Motor neuron (in vitro differentiated cells): ENCODE measurements at places on chromosomes 5 and 9.

- ATAC-seq = no peak
Observed at GRCh38 chr9:111728143-111728542, 66.6 kb downstream of the SHOC1 start.

DNA sequence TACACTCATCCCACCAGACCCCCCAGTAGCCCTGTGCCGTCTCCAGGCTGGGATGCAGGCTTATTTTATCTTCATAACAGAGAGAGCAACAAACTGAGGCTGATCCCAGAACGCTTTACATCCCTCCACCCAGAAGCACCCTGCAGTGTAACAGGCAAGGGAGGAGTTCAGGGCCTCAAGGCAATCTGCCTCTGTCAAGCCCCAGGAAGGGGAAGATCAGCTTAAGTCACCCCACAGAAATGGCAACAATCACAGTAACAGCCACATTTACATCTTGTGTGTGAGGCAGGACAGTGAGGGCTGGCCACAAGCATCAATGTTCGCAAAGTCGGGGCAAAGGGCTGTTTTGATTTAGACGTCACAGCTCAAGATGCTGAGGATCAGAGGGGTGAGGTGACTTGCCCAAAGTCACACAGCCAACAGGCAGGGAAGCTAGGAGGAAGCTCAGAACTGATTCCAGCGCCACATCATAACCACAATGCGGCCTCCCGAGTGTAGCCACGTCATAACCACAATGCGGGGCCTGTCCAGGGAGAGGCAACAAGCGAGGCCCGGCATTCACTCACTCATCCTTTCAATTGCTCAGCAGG lies 14.4 kb downstream of the STK10 start:
- ATAC-seq = no peak

DNA sequence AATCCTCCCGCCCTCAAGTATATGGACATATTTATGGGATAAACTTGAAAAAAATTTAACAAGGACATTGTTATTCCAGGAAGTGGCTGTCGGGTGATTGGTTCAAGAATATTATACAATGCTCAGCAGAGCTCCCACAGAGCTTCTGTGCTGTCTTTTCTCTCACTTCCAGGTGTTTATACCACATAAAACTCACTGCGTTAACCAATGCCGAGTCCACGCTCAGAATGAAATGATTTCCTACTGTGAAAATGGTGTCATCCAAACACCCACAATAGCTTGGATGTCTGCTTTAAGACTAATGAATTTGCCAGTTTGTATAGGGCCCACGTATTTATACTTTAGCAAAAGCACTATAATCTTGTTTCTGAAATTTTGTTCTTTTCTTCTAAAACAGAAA lies 368.2 kb downstream of the NDUFS4 start:
- ATAC-seq = no peak

DNA sequence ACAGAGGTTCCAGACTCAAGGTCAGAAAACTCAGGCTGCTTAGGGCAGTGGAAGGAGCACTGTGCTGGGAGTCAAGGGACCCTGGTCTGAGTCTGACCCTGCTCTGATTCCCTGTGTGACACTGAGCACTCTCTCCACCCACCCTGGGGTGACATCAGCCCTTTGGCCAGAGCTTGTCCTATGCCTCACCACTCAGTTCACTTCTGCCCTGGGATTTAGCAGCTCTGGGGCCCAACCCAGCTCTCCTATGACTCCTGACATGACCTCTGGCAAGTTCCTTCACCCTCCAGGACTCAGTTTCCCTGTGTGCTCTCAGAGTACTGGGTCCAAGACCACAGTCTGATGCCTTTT lies 63.9 kb downstream of the FAM114A2 start:
- ATAC-seq = peak; percentile 4

DNA sequence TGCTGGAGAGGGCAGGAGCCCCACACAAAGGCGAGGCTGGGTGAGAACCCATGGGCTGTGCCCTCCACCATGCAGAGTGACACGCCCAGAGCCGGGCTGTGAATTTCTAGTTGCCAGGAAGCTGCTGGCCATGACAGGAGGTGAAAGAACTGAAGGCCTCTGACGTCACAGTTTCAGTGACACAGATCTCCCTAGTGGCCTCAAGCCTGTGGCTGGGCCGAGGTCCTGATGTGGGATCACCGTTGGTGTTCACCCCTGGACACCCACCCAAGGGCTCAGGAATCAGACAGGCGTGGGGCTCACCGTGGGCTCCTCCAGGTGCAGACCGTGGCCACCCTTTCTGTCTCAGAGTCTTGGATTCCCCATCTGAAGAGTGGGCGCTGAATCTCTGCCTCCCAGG lies 39.9 kb downstream of the MSX2 start:
- no peak for ATAC-seq

DNA sequence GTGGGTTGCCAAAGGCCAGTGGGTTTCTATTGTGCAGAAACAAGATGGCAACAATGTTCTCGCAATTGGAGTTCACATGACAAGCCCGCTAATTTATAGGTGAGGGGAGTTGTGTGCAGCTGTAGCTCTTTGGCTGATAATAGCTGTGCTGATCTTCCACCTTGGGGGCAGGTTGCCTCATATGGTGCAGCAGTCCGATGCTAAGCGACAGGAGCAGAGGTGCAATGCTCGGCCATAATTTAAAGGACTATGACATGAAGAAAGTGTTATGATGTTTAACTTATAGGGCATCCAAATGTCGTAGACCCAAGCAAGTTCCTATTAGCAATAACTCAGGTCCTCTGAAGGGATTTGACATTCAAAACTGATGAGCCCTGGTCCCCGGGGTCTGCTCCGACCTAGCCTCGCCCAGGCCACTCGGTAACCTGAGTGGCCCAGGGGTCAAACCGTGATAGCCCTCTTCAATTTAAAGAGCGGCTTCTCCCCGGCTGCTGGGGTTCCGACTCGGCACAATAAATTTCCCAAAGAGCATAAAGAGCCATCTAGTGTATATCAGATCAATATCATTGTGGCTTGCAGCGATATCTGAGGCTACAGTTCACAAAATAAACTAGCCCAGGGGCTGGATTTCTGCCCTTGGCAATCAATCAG lies 724.0 kb downstream of the IRX1 start:
- ATAC-seq = no peak

- no peak for ATAC-seq
Observed at GRCh38 chr9:134361843-134362414, 35.7 kb downstream of the RXRA start.

DNA sequence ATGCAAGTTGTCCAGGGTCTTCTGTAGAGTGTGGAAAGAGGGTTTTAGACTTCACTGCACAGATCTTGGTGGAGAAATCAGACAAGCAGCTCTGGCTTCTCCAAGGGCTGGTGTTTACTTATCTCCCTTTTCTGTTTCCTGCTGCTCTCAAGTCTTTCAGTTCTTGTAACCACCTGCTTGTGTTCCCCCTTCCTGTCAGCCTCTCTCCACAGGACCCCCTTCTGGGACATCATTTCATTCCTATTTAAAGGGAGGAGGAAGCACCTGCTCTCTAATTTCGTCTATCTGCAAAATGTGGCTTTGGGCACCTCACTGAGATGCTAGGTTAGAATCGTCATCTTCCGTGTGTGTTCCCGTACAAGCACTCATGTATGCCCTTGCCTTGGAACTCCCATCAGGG lies 636.2 kb downstream of the MTRR start:
- no peak for ATAC-seq

GRCh38 chr9:6495466-6495865 lies 82.5 kb downstream of the UHRF2 start:
- no peak for ATAC-seq

- ATAC-seq = no peak
Observed at GRCh38 chr9:134318941-134319305, 7.3 kb upstream of the RXRA start.

- peak; percentile 23 for ATAC-seq
Observed at GRCh38 chr5:36436306-36436705, 134.6 kb upstream of the RANBP3L start.

GRCh38 chr9:98022447-98022846 lies 34.1 kb upstream of the NANS start:
- no peak for ATAC-seq

DNA sequence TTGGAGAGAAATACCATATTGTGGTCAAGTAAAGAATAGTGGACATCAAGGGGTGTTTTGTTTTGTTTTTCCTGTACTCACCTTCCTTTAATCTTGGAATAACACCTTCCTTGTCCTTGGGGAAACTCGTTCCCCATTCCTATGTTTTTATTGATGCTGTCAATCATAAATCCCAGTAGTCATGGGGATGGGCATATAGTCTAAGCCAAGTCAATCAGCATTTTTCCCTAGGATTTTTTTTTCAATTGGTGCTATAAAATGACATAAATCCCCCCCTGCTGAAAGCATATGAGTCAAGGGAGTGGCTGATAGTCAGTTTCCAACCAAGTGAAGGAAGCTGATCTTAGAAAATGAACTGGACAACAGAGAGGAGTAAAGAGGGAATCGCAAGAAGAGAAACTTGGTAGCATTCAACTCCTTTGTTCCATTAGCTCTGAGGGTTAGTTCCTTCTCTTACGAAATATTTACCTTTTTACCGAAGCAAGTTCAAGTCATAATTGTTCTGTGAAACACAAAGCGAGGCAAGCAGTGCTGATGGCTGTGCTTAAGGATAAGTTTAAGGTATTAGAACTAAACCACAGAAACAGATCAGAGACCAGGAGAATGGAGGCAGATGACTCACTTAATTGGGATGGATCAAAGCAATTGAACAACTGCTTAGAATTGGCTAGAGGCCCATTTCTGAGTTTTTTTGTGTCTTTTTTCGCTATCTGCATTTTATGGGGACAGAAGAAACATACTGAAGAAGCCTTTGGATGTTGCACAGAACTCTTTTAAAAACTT lies 218.6 kb downstream of the SEMA6A start:
- no peak for ATAC-seq

DNA sequence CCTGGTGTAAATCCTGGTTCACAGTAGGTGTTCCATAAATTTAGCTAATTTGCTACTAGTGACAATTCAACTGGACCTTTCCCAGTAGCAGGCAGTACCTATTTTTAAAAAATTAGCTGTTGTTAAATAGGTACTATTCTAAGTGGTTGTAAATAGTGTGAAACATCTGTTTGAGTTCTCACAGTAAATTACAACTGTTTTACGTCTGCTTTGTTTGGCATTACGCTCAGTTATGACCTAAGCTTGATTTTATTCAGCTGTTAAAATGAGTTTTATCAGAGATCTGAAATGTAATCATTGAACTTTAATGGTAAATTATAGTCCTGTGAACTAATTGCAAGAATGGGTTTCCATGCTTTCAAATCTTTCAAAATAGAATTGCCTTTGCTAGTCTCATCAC lies 93.9 kb downstream of the GPBP1 start:
- ATAC-seq = no peak
